Midbrain (tissue), 1 donor: ENCODE measurements at places on chromosomes 6 and 20.

DNA sequence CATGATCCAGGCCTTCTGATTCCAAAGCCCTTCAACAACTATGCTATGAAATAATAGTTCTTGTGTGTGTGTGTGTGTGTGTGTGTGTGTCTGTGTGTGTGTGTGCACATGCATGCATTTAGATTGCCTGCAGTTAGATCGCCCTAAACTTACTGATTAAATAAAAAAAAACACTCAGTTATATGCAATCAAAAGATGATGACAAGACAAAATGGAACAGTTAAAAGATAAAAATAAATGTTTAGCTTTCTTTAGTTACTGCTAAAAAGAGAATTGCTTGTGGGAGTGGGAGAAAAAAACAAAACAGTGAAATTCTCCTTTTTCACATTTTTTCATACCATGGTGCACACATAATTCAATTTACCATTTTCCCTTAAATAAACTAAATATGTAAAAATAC lies 29.4 kb downstream of the MARCKS start:
- DNase-seq: no peak

GRCh38 chr6:20939161-20939775 lies 405.0 kb downstream of the CDKAL1 start:
- DNase-seq: no peak

DNA sequence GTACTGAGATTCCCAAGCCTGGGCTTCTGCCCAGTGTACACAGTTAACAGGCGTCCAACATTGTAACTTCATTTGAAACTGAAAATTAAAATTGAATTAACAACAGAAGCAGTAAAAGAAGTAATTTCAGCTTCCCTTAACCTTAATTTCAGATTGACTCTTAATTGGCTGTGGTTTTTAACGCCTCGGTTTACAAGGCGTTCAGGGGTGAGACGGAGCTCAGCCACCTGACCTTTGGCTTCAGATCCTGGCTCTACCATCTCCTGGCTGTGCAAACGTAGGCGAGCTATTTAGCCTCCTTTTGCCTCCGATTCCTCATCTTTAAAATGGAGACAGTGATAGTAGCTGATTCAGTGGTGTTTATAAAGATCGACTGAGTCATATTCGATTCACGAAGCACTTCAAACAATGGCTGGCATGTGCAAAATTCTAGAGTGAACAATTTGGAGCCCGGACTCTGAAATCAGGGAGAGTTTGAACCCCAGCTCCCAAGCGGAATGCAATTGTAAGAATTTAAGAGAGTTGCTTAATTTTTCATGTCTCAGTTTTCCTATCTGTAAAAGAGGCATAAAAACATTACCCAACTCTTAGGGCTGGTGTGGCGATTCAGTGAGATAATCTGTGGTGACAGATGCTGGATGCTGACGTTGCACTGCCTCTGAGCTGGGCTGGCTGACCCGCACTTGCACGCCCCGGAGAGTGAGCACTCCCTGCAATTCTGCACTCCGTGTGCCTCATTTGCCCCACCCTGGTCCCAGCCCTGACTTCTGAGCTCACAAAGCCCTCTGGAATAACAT lies 23.5 kb upstream of the OCSTAMP start:
- DNase-seq: peak; percentile 17

DNA sequence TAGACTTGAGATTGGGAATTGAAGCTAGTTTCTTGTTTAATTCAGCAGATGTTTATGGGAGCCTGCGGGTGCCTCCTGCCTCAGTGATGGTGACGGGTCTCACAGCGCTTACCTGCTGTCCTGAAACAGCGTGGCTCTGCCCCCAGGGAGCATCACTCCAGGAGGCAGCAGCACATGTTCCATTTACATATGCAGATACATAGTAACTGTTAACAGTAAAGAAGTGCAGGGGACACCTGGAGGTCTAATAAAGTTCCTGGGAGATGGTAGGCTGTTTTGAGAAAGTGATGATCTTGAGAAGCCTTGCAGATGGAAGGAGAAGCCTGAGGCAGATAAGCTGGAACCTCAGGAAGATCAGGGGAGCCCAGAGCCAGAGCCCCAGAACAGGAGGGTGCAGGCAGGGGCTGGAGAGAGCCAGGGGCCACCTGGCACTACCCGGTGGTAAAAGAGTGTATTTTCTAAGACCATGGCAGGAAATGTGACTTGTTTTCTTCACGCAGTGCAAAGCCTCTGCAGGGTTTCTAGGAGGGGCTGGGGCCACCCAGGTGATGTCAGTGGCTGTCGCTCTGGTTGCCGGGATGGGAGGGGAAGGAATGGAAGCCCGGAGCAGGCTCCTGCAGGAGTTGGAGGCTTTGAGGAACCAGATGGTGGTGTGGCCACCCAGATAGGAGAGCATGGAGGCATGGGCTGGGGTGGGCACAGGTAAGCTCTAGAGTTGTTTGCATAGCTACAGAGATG lies 24.2 kb upstream of the KIF25 start:
- no peak for DNase-seq

DNA sequence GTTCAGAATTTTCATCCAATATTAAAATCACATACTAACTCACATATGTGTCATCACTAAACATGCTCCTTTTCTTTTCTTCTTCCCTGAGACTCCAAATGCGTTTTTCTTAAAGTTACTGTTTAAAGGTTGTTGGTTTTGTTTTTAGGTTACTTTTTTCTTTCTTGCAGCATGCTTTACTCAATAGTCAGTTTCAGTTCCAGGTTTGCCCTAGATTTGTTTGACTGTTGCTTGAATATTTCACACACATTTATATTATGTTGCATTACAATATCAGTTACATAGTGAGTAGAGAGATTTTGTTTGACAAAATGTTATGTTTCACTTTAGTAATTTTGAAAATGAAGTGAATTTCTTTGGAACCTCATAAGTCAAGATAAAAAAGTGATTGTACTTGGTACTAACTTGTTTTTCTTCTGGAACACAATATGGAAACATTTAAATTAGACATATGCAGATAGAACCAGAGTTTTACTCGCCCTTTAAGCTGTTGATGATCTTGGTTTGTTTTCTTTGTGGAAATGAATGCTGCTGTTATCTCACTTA lies 27.3 kb downstream of the FNDC1 start:
- no peak for DNase-seq

DNA sequence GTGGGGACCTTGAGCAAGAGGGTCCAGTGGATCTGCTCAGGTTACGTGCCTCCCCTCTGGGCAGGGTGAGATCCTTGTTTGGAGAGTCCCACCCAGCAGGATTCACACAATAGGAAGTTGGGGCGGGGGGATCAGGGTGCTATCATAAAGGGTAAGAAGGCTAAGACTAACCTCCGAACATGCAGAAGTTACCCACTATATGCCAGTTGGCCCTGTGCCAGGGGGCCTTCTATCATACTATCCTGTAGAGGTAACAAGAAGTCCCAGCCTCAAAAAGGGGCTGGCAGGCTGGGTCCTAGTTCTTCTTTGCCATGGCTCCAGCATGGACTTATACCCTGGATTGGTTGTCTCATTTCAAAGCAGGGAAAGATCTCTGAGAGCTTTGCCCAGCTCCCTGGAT lies 94.1 kb downstream of the CDH26 start:
- no peak for DNase-seq
